Activated CD4-positive, alpha-beta T cell treated with anti-CD3 and anti-CD28 coated beads for 1 hour (primary cell): ENCODE measurements at places on chromosomes 5 and 9.
A peak's percentile ranks its signal among the peaks of the same experiment; 100 is the strongest.

DNA sequence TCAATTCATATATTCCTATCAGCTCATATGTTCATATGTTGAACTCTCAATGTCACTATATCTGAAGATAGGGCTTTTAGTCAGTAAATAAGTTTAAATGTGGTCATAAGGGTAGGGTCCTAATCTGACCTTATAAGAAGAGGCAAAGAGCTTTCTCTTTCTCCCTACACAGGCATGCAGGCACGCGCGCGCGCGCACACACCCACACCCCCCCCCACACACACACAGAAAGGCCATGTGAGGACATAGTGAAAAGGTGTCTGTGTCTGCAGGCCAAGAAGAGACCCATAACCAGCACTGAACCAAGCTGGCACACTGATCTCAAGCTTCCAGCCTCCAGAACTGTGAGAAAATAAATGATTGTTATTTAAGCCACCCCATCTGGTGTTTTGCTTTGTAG, 76.0 kb downstream of the PDE4D start:
- no peak for DNase-seq

DNA sequence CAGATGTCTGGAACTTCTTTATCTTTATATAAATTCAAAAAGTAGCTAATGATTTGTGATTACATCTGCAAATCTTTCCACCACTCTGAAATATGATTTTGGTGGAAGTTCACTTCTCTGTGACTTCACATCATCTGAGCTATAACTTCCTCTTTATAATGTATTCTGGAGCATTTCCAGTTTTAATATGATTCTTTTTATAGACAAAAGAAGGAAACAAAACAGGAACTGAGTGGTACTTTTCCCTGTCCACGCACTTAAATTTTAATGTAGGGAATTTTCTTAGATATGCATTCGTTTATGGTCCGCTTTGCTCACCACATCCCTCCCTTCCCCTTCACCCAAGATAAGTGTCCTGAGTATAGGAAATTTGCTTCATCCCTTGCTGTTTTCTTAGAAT, 333.5 kb downstream of the CHSY3 start:
- DNase-seq = no peak

- no peak for DNase-seq
Measured at GRCh38 chr9:113709721-113710120, 166.4 kb upstream of the ZNF618 start.

DNA sequence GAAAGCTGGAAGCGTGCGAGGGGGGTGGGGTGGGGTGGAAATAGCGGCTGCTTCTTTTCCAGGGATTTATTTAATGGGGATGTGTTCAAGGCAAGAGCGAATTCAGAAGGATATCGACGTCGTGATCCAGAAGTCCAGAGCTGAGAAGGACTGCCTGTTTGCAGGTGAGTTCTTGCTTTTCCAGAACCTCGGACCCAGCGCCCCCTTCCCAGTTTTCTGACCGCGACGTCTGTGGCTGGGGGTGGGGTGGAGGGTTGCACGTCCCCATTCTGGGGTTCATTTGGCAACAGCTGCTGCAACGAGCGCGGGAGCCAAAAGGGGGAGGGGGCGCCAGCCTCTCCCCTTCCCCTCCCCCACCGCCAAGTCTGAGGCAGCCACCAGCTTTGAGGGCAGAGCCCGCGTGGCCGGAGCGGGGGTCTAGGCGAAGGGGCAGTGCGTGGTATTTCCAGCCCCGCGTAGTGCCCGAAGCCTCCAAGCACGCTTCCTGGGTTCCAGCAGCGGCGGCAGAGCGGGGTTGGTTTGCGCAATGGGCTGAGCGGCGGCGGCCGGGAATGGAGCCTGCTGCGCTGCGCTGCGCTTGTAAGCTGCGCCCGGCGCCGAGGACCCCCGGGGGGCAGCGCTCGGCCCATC, 701 bp downstream of the PARP8 start:
- DNase-seq = no peak

DNA sequence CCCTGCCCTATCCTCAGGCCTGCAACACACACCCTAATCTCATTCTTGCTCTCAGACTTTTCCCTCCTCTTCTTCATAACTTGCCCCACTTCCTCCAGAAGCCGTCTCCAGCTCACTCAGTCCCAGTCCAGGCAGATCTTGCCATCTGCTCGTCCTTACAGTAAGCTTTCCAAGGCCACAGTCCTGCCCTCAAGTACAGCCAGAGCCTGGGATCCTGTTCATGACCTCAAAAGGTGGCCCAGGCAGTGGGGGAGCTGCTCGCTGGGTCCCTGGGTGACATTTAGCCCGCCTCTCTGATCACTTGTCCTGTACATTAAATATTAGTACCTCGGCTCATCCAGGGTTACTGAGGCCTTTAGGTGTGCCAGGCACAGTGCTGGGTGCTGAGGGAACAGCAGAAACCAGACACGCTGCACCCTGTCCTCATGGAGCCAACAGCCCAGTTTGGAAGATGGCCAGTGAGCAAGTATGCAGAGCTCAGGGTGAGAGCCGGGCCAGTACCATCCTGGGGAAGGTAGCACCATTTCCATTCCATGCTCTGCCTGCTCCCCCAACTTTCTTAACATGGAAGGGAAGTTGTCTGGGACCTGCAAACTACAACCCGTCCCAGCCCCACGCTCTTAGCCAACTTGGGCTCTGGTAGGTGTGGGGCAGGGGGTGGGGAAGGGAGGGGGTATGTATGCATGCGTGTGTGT, 100.4 kb downstream of the C5orf15 start:
- no peak for DNase-seq

GRCh38 chr5:135690466-135690865, 111.7 kb upstream of the CXCL14 start:
- DNase-seq = no peak

GRCh38 chr5:55904152-55904551, 53.0 kb downstream of the IL31RA start:
- no peak for DNase-seq

- no peak for DNase-seq
Measured at GRCh38 chr5:59863777-59864176, 29.7 kb downstream of the PDE4D start.

DNA sequence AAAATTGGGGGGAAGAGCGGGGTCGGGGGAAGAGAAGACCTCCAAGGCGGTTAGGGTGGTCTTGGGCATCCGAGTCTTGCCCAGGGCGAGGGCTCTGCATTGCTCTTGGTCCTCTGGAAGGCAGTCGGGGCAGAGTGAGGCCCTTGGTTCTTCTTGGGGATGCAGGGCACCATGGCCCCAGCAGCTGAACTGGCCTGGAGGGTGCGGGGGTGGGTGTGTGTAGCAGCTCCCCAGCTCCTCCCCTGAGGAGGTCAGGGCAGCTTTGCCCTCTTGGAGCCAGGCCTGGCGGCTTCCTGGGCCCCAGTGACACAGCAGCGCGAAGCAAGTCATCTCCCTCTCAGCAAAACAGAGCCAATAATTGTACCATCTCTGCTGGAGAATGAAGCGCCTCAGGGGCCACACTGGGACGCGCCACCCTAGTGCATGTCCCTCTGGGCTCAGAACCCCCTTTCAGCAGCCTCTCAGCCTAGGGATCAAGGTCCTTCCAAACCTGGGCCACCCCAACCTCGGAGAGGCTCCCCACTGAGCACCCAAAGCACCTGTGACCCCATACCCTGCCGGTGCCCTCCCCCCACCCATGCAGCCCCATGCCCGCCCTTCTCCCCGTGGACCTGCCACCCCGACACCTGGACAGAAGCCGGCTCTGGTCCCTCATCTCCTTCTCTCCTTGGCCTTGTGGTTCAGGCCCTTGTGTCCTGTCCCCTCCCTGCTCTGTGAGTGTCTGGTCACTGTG, 10.4 kb upstream of the RXRA start:
- no peak for DNase-seq

DNA sequence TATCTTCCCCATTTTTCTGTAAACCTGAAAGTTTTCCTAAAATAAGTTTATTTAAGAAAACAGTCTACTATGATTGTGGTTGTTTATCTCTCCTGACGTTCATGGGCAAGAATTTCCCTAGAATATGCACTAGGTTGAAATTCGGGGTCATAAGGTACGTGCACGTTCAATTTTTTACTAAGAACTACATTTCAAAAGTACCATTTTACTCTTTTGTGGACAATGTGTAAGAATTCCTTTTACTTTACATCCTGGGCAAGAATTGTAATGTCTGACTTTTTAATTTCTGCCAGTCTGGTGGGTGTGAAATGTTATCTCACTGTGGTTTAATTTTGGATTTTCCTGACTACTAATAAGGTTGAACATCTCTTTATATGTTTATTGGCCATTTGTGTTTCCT, 12.4 kb downstream of the IL5 start:
- DNase-seq = no peak

DNA sequence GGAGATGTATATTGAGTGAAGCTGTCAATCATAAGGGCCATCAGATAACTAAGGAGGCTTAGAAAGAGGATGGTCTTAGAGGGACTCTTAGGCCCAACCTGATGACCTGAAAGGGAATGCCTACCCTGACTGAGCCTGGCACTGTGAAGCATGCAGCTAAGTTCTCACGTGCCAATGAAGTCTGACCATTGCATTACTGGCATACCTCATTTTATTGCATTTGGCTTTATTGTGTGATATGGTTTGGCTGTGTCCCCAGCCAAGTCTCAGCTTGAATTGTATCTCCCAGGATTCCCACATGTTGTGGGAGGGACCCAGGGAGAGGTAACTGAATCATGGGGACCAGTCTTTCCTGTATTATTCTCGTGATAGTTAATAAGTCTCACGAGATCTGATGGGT, 421.6 kb upstream of the SGCD start:
- DNase-seq = no peak

GRCh38 chr5:39257554-39257953, 38.2 kb upstream of the FYB1 start:
- no peak for DNase-seq

DNA sequence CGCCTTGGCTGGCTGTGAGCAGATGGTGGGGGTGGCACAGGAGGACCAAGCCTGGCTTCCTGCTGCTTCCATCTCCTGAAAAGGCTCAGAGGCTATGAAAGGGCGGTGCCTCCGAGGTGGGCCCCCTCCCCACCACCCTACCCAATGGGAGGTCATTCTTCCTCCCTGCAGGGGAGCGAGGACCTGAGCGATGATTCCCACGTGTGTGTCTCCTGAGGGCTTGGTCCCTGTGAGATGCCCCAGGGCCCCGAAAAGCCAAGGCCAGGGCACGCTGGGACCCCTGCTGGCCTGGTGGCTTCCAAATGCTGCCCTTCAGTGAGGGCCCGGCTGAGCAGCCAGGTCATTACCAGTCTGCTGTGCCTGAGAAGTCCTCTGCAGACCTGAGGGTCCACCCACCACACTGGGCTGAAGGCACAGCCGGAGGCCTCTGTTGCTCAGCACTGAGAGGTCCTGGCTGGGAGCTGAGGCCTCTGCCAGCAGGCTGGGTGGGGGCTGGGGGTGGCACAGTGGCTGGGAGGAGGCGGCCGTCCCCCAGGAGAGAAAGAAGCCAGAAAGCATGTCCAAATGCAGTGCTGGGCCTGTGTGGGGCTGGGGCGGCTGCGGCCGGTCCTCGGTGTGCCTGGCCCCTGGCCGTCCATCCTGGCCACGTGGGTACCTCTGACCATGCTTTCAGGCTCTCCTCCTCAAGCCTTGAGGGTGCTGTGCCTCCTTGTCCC, 14.0 kb upstream of the SLC6A19 start:
- no peak for DNase-seq

- no peak for DNase-seq
Measured at GRCh38 chr5:93571114-93571949, 9.7 kb downstream of the NR2F1-AS1 start.

GRCh38 chr5:119080936-119081335, 10.0 kb downstream of the DMXL1 start:
- DNase-seq = no peak

GRCh38 chr5:135657536-135658305, 78.9 kb upstream of the CXCL14 start:
- no peak for DNase-seq

- DNase-seq = no peak
Measured at GRCh38 chr5:147369742-147370374, 135.0 kb downstream of the STK32A start.

DNA sequence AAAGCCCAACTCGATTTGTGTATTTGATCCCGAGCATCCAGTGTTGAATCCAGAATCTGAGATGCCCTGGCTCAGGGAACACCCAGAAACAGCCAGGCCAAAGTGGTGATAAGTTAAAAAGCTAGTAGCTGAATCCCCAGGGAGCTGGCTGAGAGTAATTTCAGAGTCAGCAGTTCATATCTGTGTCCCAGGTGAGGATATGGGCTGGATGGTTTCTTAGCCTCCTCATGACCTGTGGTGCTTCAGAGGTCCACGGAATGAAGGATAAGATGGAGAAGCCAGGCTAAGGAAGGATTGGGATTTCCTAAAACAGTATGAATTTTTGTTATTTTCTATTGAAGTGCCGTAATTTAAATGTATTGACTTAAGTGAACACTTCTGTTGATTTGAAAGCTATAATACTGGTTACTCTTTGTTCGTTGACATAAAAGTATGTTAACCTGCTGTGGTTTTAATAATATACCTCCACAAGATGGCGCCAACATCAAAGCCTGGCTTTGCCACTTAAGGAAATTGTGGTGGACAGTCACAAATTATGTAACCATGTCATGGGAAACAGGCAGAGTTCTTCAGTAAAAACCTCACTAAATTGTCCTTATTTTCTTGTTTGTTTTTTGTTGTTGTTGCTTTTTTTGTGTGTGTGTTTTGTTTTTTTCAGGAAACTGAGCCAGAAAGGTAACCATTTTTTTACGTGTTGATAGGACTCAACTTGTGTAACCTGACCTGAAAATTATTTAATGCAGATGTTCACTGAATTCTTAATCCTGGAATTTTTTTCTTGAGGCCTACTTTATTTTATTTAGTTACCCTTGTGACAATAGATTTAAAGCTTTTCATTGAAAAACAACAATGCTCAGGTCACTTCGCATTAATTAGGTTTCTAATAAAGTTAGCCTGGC, 11.4 kb downstream of the MTAP start:
- DNase-seq = peak; percentile 29

GRCh38 chr9:98403715-98404114, 148.3 kb upstream of the TBC1D2 start:
- no peak for DNase-seq

DNA sequence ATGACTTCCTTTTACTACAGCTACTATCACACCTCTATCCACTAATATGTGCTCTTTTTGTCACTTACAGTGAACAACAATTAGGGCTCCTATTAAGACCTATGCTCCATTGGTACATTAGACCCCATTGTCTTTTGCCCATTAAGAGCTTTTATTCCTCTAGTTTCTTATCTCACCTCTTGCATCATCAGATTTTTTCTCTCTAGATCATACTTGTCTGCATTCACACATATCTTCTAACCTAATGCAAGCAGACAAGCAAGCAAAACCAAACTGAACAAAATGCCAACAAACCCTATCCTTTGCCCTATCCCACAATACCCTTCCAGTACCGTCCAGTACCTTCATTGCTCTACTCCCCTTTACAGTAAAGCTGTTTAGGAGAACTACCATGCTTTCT, 10.1 kb upstream of the RBM27 start:
- DNase-seq = no peak

DNA sequence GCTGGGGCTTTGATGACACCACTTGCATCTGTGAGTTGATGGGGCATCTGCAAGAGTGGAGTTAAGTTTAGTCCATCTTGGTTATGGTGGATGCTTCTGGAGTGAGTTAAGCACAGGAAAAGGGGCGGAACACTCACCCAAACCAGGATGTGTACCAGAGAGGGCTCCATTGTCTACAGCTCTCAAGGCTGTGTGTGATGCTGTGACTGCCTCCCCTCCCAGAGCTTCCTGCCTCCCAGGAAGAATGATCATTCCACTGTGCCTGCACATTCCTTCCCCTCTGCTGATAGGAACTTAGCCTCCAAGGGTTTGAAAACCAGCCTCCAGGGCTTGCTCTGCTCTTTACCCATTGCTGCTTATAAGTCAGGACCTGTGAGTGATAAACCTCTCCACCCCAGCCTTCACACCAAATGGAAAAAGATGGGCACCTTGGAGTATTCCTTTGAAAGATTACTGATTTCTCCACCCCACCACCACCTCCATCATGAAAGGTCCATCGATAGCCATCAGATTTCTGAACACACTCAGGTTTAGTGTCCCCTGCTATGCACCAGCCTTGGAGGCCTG, 160.1 kb upstream of the SPRY4 start:
- DNase-seq = no peak
